ENCODE measurements at places on chromosomes 1 and 21.

DNA sequence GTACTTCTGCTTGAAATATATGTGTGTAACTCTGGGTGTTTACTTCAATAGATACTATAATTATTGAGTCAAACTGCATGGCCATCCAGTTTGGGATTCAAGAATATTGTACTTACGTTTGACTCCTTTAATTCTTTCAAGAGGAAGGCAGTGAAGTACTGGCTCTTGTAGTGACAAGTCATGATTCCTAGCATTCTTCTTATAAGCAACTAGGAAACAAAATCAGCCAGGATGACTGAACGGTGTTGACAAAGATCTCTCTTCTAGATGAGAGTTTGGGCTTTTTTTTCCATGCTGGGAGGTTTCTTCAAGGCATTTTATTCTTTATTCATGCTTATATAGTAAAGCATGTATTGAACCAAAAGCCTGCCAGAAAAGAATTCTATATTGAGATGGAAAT, 58.3 kb downstream of the CLEC20A start:
- no peak for DNase-seq

DNA sequence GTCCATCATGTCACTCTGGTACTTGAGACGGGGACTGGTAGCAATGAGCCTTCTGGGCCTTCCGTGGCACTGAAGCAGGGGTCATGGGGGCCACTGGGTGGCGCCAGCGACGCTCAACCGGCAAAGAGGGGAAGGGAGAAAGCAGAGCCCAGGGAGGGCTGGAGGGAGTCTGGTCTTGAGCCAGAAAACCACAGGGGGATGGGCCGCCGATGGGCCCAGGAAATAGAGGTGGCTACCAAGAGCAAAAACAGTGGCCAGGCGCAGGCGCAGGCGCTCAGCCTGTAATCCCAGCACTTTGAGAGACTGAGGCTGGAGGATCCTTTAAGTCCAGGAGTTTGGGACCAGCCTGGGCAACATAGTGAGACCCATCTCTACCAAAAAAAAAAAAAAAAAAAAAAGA, 21.8 kb downstream of the EXOC8 start:
- DNase-seq: peak; percentile 39

DNA sequence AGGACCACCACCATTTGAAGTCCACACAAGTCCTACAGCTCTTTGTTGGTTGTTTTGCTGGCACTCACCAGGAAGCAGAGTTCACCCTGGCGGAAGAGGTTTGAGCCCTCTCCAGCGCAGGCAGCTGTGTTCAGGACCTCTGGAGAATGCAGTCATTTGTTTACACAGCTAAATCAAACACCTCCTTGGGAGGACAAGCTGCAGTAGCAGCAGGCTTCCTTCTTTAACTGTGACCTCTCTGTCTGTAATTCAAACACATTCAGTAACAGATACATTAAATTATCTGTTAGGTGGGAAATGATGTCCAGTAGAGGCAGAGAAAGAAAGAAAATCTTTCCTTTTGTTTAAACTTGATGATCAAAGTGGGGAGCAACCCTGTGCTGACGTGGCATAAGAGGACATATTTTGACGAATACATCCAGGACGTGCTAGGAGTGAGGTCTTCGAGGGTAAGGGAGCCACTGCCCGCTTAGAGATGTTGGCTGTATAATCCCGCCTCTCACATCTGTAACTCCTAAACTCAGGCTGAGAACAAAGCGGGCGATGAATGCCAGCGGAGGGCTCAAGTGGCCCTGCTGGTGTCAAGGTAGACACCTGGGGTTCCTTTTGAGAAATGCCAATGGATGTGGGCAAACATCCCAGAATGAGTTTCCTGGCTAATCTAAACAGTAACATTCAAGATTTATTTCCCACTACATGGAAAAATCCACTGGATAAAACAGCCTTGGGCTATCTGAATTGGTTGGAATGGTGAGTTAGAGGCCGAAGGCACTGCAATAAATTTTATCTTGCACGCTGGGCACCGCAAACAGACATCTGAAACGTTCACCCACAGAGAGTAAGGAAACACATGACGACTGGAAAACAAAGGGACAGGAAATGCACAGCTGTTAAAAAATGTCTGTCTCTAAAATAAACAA, 51.7 kb downstream of the ABCA4 start:
- no peak for DNase-seq

GRCh38 chr1:207878939-207879338, 32.0 kb downstream of the CD34 start:
- DNase-seq: no peak
